ENCODE measurements at places on chromosomes 1 and 21.
A peak's percentile ranks its signal among the peaks of the same experiment; 100 is the strongest.

- peaks cover 6% of the 10 kb centered on the region for H3K36me3 ChIP-seq
- peak overlapping the region; percentile 70 for H3K4me3 ChIP-seq
- H3K27ac ChIP-seq: no peak overlapping the region
- peak; percentile 47 for DNase-seq
- peaks cover 48% of the 10 kb centered on the region for H3K27me3 ChIP-seq
- peaks cover 19% of the 10 kb centered on the region for H3K4me1 ChIP-seq
Measured at GRCh38 chr1:35707601-35708440, 10.9 kb downstream of the C1orf216 start.

DNA sequence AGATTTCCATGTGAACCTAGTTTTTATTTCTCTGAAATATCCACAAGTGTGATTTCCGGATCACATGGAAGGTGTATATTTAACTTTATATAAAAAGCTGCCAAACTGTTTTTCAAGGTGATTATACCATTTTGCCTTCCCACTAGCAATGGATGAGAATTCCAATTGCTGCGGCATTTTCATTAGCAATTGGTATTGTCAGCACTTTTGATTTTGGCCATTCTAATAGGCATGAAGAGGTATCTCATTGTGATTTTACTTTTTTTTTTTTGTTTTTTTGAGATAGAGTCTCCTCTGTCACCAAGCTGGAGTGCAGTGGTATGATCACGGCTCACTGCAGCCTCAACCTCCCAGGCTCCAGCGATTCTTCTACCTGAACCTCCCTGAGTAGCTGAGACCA, 5.0 kb upstream of the CYB5R1 start:
- no peak for DNase-seq
- H3K4me3 ChIP-seq: no peak overlapping the region
- H3K27ac ChIP-seq: no peak overlapping the region
- peaks cover 19% of the 10 kb centered on the region for H3K4me1 ChIP-seq
- H3K27me3 ChIP-seq: peaks cover under 1% of the 10 kb centered on the region

DNA sequence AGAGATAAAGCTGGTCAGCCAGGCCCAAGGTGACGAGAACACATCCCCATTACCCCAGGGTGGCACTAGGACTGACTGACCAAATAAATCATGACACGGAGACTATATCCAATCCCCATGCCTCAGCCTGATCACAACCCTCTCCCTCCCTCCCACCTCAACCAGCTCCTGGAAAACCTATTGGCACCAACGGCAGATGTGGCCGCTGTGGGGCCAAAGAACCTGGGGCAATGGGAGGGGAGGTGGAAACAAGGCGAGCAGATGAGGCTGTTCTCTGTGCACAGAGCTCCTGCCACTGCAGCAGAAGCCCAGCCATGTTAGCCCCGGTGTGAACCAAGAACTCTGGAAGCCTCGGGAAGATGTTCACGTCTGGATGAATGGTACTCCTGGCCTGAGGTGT, 77.6 kb downstream of the CD247 start:
- peak; percentile 29 for DNase-seq
- no peaks in the 10 kb centered on the region for H3K27me3 ChIP-seq
- H3K4me1 ChIP-seq: peaks cover 86% of the 10 kb centered on the region
- H3K36me3 ChIP-seq: peaks cover 93% of the 10 kb centered on the region
- H3K4me3 ChIP-seq: no peak overlapping the region

DNA sequence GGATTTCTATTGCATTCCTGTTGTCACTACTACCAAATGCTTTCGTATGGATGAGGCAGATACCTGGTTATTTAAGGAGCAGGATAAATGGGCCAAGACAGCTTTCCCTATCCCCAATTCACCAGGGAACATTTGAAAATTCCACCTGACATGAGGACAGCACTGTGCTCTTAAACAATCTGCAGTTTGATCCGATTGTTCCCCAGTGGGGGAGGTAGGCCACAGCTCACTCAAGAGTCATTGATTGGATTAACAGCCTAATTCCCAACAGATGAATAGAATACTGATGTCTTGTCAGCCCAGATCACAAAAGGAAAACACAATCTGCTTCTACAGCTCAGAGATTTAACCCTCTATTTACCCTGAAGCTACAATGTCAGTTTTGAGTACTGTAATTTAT, 123.9 kb downstream of the LHX4 start:
- H3K4me3 ChIP-seq: no peak overlapping the region
- peaks cover 5% of the 10 kb centered on the region for H3K4me1 ChIP-seq
- no peaks in the 10 kb centered on the region for H3K27me3 ChIP-seq
- H3K36me3 ChIP-seq: peaks cover 21% of the 10 kb centered on the region
- DNase-seq: no peak
- H3K27ac ChIP-seq: no peak overlapping the region

- no peak overlapping the region for H3K27ac ChIP-seq
- no peaks in the 10 kb centered on the region for H3K27me3 ChIP-seq
- H3K4me3 ChIP-seq: no peak overlapping the region
Measured at GRCh38 chr1:195012995-195013394, 1595.2 kb downstream of the KCNT2 start.

DNA sequence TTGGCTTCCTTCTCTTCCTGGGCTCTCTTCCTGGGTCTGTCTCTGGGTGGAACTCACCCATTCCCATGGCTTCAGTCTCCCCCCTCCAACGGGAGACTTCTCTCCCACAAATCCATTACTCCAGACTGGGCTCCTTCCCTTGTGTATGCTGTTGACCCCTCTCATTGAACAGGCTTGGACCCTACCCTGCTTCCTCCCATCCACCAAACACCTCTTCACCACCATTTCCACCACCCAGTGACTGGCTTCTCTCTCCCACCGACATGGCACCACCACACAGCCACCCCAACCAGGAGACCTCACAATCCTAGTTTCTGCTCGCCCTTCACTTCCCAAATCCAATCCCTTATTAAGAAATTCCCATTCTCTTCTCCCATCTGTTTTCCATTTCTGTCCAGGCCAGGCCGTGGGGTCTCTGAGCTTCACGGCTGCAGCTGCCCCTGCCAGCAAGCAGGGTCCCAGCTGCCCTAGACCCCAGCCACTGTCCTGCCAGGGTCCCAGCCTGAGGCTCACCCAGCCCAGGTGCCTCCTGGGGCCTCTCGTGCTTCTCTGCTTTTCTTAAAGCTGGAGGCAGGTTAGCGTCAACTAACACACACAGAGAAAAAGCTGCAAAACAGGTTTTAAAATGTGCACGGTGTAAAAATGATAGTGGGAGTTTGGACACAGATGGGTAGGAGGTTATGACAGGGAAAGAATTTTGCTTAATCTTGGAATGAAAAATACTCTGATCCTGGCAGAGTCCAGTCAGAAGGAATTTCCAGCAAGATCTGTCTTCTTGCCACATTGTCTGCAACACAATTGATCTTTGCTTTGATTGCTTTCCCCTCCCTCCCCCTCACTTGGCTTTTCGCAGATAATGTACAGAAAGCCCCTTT, 383.8 kb upstream of the VAMP3 start:
- H3K27me3 ChIP-seq: no peaks in the 10 kb centered on the region
- no peak overlapping the region for H3K27ac ChIP-seq
- no peak overlapping the region for H3K4me3 ChIP-seq
- H3K36me3 ChIP-seq: no peaks in the 10 kb centered on the region
- peak; percentile 5 for DNase-seq

DNA sequence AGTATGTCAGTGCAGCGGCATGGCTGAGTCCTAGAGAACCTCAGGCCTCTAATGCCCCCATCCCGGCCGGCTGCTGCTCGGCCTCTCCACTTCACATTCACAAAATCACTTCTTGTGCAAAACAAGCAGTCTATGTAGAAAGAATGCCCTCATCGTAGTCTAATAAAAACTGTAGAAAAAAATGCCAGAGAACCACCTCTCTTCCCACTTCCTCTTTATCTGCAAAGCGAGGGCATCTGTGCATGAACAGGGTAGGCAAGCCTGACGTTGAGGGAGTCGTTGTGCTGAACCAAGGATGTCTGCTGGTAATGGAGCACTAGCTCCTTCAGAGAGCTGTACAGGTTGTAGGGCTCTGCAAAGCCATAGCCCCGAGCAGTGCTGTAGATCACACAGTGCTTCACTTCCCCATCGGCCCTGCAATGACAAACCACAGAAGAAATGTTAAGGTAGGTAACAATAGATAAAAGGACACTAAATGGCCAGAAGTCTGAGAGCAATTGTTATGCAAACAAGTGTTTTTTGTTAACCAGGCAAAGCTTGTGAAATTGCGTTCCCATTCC, 88.9 kb downstream of the PIK3R3 start:
- no peak overlapping the region for H3K27ac ChIP-seq
- no peaks in the 10 kb centered on the region for H3K36me3 ChIP-seq

- H3K36me3 ChIP-seq: peaks cover 28% of the 10 kb centered on the region
- no peaks in the 10 kb centered on the region for H3K4me1 ChIP-seq
- DNase-seq: no peak
- H3K27me3 ChIP-seq: no peaks in the 10 kb centered on the region
Measured at GRCh38 chr1:245915406-245915805, 591.7 kb downstream of the SMYD3 start.

DNA sequence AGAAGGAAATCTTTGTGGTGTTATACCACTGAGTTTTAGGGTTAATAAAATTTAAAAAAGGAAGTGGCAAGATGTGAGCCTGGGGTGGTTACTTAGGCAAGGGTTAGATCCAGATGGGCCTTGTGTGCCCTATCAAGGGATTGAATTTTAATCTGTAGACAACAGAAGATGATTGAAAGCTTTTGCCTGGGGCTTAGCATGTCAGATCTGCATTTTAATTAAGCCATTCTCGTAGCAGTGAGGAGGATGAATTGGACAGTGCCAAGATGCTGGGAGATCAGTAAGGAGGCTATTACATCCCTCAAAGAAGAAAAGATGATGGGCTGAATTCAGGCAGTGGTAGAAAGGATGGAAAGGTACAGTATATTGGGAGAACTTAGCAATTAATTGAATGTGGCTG, 42.3 kb downstream of the HMGB4 start:
- no peak for DNase-seq
- peaks cover 36% of the 10 kb centered on the region for H3K27me3 ChIP-seq
- H3K4me1 ChIP-seq: no peaks in the 10 kb centered on the region
- no peak overlapping the region for H3K4me3 ChIP-seq
- H3K27ac ChIP-seq: no peak overlapping the region

DNA sequence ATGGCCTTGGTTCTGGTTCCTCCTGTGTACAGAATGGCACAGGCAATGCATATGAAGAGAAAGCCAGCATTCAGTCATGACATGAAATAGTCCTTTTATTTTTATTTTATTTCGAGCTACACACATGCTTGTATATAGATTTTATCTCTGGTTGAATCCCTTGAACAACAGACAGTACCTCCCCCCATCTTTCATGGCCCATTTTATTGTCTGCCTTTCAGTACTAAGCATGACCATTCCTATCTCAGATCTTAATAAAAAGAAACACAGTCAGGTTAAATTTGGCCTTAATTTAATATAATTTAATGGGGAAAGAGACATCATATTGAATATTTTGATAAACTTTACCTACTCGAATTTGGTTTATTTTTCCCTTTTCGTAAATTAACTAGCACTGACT, 76.4 kb upstream of the VANGL1 start:
- H3K27me3 ChIP-seq: peaks cover 37% of the 10 kb centered on the region
- no peak overlapping the region for H3K27ac ChIP-seq
- no peak for DNase-seq
- H3K4me3 ChIP-seq: no peak overlapping the region
- no peaks in the 10 kb centered on the region for H3K4me1 ChIP-seq
- H3K36me3 ChIP-seq: no peaks in the 10 kb centered on the region

Measured in activated T-cell treated with anti-CD3 and anti-CD28 coated beads, Interleukin-2, amount 50 U/mL, for 24 hours (primary cell).